ENCODE measurements at places on chromosomes 1 and 21. TPM values are rescaled to one million over a fixed set of nuclear protein-coding genes. Genes with fewer than 3 reads are reported as not detected.
A peak's percentile ranks its signal among the peaks of the same experiment; 100 is the strongest.

GRCh38 chr1:159866066-159866465, 3.6 kb upstream of the VSIG8 start:
- no peak for DNase-seq

GRCh38 chr1:26538480-26539412, 9.2 kb downstream of the RPS6KA1 start:
- DNase-seq = peak; percentile 32

DNA sequence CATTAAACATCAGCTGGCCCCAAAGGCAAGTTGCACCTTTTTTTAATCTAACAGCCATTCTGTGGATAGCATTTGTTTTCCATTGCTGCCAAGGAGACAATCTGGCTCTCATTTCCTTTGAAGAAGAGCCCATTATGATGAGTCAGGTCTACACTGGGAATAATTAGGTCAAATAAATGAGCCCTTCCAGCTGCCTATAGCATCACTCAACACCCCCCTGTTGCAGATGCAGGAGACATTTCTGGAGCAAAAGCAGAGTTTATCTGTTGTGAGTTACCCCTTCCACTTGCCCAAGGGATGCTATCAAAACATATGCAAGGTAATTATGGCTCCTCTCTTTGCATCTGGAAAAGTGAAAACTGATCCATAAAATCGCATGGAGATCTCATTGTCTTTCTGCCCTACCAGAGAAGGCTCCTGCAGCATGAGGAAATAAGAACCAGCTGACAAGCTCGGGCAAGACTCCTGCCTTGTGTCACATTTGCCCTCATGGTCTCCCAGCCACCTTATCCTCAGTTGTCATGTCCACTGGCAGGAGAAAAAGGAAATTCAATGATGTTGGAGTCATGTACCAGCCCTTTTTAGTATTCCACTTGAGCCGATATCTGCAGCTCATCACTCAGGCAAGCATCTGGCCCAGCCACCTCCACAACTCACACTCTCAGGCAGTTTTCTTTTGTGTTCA, 135.9 kb downstream of the SLC30A10 start:
- peak; percentile 52 for DNase-seq

DNA sequence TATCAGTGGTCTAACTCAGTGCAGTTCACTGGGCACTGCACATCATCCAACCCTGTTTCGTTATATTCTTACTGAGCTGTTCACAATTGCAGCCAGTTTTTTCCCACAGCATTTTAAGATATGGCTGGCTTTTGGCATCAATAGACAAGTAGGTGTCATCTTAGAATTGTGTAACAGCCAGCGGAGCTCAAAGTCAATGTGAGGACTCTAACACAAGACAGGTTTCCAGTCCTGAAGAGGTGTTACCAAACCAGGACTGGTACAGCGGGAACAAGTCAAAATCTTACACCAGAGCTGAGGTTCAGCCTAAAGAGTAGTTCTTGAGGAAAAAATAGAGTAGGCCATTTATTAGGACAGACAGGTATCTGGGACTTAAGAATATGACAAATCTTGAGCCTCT, 313.3 kb downstream of the SEC16B start:
- DNase-seq = no peak

The SYT14 gene
- total RNA-seq = 5.9 TPM

DNA sequence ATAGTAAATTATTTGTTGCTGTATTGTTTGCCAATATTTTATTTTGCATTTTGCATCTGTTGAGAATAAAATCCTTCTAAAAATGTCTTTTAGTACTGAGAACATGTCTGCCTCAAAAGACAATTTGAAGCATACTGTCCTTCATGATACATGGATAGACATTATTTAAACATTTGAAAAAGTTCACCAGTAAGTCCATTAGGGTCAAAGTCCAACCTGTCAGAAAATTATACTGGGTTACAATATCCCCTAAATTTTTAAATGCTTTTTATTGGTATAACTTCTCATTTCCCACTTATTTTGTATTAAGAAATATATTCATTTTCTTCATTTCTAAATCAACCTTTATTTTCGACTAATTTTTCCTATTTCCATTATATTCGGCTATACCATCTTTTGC, 9.3 kb downstream of the CHML start:
- no peak for DNase-seq
